ENCODE measurements at places on chromosomes 4 and X. TPM values are rescaled to one million over a fixed set of nuclear protein-coding genes. Genes with fewer than 3 reads are reported as not detected.

DNA sequence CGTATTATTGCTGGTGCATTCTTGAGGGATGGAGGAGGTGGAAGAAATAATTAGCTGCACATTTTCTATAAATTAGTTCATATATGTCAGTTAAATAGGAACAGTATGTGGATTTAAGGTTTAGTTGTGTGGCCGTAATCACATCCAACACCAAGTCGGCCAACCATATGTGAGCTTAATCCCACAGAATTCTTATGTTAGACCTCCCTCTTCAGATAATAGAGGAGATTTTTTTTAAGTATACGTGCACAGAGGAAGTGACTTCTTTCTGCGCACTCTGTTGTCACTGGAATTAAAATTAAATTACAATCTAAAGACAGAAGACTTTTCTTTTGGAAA, 2.1 kb downstream of the SEPTIN11 start:
- DNase-seq, result no peak

DNA sequence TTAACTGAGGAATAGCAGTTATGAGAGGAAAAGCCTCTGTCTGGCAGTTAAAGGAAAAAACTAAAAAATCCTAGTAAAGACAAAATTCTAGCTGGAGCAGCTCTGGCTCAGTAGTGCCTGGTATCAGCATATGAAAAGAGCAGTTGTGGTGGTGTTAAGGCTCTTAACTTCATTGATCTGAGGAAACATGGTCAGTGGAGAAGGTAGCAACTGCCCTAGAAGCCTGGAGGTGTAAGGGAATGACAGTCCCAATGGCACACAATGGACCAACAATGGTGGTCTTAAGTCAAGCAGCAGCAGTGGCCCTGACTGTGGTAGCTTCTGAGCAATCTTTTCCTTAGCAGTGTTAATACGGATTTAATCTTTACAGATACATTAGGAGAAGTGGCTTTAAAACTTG, 189.6 kb upstream of the POF1B start:
- no peak for DNase-seq

- peak; percentile 66 for DNase-seq
Observed at GRCh38 chr4:164989471-164989870, 12.0 kb upstream of the TRIM61 start.

- peak; percentile 84 for DNase-seq
Observed at GRCh38 chrX:118116713-118117550, at the start of gene KLHL13. Gene KLHL13 (minus strand): TSS chrX:118116810. CDS start chrX:118028473, 88,337 bp downstream.

DNA sequence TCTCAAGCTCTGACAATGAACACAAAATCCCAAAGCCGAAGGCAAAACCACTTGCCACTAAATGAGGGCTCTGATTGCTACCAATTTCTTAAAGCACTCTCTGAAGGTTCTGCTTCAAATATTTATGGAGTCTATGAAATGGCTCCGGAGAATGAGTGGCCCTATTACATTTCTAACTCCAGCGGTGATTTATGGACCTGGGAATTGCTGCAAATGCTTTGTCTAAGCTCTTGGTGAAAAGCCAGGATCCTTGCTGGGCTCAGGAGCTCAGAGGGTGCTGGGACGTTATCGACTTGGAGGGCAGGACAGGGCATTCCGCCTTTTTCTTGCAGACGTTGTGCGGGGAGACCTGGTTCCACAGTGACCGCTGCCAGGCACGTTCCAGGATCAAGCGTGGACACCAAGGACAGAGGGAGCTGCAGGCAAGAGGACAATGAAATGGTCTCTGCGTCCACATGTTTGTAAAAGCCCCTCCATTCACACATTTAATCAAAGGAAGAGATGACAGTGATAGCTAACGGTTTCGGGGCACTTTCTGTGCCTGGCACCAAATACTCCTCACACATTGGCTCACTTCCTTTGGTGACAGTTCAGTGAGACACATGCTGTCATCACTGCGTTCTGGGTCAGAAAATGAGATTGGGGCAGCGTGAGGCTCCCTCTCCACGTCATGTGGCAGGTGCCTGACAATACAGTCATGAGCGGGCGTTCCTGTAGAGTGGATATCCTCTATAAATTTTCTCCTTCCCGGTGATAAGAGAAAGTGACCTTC, 58.8 kb downstream of the C4orf50 start:
- DNase-seq, result peak; percentile 51

- DNase-seq, result no peak
Observed at GRCh38 chrX:8971116-8971515, 62.8 kb downstream of the FAM9B start.

GRCh38 chr4:180852738-180853137, 1390.5 kb upstream of the TENM3 start:
- DNase-seq, result no peak

- no peak for DNase-seq
Observed at GRCh38 chr4:165133150-165133549, 20.5 kb upstream of the TMEM192 start.

DNA sequence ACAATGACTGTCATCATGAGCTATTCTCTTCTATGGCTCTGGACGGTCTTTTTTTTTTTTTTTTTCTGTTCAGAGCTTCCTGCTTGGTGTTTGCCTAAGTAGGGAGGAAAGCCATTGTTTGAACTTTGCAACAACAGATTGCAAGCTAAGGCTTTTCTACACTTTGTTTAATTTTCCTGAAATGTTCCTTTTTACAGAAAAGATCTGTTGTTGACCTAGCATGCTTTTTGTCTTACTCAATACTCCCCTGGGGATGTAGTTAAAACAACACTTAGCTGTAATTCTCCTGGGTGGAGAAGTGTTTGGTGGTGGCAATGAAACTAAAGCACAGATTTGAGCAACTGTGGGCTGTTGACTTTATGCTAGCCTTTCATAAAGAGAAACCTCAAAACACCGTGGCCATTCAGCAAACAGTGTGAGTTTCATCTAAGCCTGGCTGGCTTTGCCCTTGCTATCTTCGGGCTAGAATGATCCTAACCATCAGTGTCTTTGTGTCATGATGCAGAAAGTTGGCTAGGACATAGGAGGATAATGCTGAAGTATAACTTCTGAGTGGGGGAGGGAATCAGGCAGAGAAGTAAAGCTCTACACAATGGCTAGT, 110.5 kb downstream of the ANXA3 start:
- DNase-seq, result no peak

DNA sequence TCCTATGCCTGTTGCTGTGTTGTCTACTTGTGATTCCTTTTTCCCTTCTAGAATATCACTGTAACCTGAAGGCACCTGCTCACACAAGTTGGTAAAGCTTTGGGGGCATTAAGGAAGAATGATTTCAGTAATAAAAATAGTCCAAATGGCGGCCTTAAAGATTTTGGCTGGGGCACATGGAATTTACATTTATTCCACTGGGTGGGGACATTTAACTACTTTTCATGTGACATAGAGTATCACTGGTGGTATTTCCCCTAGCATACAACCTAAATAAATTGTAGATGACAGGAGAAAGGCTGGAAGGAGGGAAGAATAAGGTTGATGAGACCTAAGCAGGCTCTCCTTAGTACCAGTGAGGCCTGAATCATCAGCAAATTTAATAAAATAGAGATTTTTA, 121.8 kb upstream of the EDA2R start:
- no peak for DNase-seq

GRCh38 chr4:125123570-125124109, 191.1 kb upstream of the FAT4 start:
- peak; percentile 70 for DNase-seq

- no peak for DNase-seq
Observed at GRCh38 chrX:13043938-13044337, 482 bp downstream of the FAM9C start.

DNA sequence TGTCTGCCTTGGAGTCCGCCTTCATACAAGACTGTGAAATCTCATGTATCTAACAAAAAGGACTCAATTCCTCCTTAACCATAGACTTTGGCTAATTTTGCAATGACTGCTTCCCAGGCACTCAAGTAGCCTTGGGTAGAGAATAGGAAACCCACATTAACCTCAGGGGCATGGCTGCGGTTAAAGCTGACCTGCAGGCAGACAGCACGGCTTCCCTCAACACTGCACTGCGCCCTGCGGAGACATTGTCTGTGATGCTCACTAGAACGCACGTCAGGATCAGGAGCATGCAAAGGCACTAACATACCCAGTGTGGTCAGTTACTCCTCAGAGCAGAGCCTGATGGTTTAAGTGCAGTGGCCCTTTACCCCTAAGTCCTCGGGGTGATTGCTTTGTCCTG, 10.3 kb upstream of the GPR143 start:
- DNase-seq, result no peak

DNA sequence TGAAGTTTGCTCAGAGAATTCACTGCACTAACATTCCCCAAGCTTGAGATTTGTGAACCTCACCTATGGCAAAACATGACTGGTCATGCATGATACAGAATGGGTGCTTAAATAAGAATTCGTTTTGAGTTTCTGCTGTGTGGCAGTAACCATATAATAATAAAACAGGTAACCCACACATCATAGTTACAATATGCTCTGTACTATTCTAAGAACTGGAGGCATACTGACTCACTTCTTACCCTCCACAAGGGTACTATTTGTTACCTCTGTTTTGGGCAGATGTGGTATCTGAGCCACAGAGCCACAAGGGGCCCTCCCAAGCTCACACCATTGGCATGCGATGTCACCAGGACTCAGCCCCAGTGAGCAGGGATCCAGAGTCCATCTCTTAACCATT, 17.6 kb downstream of the SLC2A9 start:
- no peak for DNase-seq

DNA sequence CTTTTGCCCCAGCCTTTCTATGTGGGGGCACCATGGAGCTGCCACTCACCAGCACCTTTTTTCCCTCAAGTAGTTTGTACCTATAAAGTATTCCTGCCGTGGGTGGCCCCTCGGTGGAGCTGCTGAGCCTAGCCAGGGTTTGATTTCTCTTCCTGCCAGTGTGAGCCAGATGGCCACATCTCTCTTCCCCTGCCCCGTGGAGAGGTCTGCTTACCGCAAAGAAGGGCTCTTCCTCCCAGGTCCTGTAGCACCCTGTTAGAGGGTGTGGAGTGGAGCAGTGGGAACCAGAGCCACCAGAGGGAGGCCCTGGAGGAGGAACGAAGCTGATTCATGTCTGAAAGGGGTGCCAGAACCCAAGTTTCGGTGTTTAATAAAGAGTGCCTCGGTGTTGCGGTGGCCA, 95.4 kb downstream of the PTTG2 start:
- DNase-seq, result no peak

GRCh38 chr4:113090954-113091353, 41.5 kb downstream of the ANK2 start:
- DNase-seq, result no peak

DNA sequence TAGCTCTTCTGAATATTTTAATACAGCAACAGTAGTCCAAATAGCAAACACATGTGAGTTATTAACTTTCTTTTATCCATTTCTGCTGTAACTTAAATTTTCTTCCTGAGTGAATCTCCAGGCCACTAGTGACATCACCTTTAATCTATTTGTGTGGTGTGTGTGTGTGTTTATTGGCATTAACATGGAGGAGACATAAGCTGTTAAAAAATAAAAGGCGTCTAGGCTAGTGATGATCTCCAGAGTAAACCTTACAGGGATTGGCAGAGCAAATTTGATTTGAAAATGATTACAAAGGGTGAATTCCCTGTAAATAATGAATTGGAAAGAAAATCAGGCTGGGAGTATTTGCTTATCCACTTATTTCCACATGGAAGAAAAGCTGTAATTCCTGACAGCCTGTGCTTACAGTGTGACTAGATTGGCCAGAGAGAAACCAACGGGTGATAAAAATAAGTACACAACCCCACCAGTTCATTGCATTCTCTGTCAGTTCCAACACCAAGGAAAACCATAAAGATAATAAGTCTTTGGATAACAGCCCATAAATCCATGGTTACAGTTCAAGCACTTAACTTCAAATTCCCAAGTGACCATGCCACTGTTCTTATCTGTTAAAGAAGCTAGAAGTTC, 186.1 kb downstream of the ENOX2 start:
- DNase-seq, result no peak

- DNase-seq, result no peak
Observed at GRCh38 chr4:77286906-77287305, 129.9 kb downstream of the CCNG2 start.

DNA sequence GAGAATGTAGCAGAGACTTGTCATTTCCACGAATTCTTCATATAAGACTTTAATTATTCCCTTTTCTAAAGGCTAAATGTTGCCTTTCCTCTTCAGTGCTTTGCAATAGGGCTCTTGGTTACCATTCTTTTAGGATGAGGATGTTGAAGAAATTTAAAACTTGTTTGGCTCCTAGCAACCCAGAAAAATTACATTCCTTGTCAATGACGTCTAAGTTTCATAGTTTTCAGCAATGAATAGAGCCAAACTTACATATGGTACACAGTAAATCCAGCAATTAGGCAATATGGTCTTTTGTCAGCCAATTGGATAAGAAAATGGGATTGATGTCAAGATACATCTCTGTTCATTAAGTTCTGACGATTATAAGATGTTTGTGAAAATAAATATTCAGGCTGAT, 1639.6 kb upstream of the PCDH10 start:
- no peak for DNase-seq

DNA sequence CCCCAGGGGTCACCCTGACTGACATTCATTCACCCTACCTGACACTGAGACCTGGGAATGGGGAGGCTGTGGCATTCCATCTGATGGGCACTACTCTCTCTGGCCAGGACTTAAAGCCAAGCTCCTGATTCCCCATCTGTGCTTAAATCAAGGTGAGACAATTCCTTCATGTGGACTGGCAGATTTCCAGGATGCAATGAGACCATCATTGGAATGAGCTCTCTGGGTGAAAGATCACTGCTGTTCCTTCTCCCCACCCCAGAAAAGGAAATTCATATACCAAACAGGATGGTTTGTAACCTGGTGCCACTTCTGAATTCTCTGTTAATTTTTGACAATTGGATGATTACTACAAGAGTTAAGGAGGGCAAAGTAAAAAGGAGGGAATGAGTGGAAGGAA, 354.8 kb downstream of the MID1IP1 start:
- no peak for DNase-seq

GRCh38 chr4:42515156-42515884, 118.0 kb downstream of the SHISA3 start:
- DNase-seq, result no peak

UGT2B7 gene
- polyA plus RNA-seq, result 390 TPM

USP51 gene
- polyA plus RNA-seq, result 3.4 TPM

CENPI gene
- polyA plus RNA-seq, result not detected

POU4F2 gene
- polyA plus RNA-seq, result not detected

POU3F4 gene
- polyA plus RNA-seq, result 1.0 TPM

PPID gene
- polyA plus RNA-seq, result 41.9 TPM

MAGEE2 gene
- 0.34 TPM for polyA plus RNA-seq

ARFIP1 gene
- 23.2 TPM for polyA plus RNA-seq

SEPTIN11 gene
- polyA plus RNA-seq, result 38.0 TPM

MAGEA12 gene
- polyA plus RNA-seq, result not detected

METTL14 gene
- polyA plus RNA-seq, result 10.1 TPM

RASSF6 gene
- polyA plus RNA-seq, result 4.7 TPM

HPGD gene
- polyA plus RNA-seq, result 42.5 TPM

SPON2 gene
- 16.7 TPM for polyA plus RNA-seq
